ENCODE measurements at places on chromosomes 5 and 9. TPM values are rescaled to one million over a fixed set of nuclear protein-coding genes. Genes with fewer than 3 reads are reported as not detected.

DNA sequence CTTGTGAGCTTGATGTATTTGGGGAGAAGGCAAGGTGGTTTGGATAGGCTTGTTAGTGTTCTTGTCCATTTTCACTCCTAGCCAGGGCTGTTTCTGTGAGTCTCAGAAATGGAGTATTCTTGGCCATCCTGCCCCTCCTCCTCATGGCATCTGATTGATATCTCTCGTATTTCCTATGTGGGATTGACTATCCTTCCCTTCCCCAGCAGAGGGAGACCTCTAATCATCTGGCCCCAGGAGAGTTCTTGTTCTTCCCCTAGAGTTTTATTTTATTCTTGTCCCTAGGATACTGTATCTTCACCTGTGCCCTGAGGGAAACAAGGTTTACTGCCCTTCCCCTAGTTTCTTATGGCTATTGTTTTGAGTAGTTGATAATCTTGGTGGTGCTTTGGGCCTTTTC lies 114.4 kb downstream of the VPS13A start:
- peak; percentile 2 for DNase-seq

DNA sequence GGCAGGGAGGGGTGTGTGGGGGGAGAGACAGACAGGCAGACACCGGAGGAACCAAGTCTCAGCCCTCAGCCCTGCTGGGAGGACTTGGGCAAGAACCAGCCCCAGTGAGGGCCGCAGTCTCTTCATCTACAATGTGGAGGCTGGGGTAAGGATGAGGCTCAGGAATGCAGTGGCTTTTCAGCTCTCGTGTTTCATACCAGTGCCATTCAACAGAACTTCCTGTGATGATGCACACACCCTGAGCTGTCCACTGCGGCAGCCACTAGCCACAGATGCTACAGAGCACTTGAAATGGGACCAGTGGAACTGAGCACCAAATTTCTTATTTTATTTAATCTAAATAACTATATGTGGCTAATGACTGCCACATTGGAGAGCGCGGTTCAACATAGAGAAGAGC lies 10.7 kb downstream of the CAMK2A start:
- DNase-seq: peak; percentile 30

Gene DDX4
- total RNA-seq: not detected

DNA sequence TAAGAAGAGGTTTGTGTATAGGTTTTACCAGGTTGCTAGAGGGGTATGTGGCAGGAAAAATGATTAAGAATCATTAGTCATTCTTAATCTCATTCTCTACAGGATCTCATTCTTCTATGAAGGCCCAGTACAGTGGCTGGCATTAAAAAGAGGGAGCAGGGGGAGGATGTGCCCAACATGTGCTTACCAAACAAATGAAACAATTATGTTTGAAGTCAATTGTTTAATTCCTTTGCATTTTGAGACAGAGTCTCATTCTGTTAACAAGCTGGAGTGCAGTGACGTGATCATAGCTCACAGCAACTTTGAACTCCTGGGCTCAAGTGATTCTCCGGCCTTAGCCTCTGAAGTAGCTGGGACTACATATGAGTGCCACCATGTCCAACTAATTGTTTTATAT lies 23.0 kb downstream of the FNIP1 start:
- no peak for DNase-seq
